ENCODE measurements at places on chromosomes 7 and 10.

- peak; percentile 70 for DNase-seq
These were observed 33.6 kb downstream of the DNMBP start for GRCh38 chr10:99975942-99976809.

DNA sequence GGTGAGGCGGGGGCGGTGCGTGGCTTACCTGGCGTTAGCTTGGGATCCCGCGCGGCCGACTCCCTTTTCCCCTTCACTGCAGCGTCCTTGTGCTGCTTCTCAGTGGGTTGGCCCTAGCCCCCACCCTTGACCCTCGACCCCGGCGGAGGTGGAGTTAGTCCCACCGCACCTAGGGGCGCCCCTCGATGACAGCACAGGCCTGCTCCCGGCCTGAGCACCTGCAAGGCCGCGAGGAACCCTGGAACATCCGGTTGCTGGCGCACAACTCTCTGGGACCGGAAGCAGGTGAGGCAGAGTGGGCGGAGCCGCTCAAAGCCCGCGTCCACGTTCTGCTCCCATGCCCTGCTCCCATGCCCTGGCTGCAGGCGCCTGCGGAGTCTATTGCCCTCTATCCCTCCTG lies 266.9 kb downstream of the USP6NL start:
- DNase-seq, result no peak

DNA sequence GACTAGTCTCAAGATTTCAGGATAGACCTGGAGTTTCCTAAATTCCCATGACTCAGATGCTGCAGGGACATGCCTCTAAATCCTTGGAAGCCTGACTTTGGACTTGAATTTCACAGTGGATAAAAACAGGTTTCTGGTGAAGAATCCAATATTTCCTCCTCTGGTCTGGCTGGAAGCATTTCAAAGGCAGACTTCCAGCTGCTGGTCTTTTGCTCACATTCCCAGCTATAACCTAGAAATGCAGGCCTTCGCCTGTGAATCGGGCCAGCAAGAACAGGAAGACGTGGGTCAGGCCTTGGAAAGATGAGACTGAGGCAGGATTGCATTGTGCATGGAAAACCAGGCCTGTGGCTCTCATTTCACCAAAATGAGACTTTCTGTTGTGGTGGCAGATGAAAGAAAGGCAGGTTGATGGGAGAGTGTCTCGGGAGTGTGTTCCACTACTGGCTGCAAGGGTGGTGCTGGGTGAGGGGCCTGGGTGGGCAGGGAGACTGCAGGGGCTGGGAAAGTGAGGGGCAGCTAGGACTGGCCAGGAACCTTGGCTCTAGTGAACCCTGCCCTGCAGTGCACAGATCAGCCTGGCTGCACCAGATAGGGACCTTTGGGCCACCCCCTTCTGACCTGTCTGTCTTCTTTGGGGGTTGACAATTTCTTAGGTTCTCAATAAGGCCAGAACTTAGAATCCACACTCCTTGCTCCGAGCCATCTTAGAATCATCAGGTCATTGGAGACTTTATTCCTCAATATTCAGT lies 488.8 kb upstream of the MKI67 start:
- no peak for DNase-seq

GRCh38 chr7:6290319-6290741 lies 17.9 kb upstream of the CYTH3 start:
- DNase-seq, result no peak

GRCh38 chr10:43058716-43059335 lies 18.0 kb upstream of the RET start:
- DNase-seq, result no peak

DNA sequence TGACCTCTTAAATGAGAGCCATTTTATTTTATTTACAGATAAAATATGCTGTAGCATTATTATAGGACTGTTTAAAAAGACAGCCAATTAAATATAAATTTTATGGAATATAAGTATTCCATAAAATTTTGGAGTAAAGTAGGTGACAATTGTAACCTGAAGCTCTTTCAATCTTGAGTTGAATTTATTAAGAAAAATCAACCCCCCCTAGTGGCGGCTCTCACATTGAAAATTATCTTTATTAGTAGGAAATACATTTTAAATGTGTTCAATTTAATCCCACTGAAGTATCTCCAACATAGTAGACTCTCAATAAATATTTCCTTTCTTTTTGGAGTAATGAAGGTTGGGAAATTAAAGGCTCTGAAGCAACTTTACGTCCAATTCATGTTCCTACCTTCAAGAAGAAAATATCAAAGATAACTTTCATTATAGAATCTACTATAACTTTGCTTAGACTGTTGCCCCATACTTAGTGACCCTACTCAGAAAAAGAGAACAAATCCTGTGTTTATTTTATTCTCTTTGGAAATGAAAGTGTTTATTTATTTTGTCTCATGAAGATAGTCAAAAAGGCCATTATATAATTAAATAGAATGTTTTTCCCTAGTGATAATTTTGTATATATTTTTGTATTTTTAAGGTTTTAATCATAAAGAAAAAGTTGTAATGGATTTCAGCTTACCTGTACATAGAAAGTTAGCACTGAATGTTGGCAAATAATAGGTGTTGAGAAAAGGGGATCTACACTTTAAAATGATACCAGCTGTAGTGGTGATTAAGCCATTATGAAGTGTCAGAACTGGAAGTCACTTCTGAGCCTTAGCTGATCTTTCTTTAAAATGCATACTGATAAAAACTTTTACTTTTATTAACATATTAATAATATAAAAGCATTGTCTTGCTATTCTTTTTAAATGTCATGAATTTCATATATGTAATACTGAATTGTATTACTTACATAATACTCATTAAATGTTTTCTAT lies 3.3 kb downstream of the AHR start:
- peak; percentile 36 for DNase-seq

- DNase-seq, result no peak
These were observed 327.0 kb downstream of the RNLS start for GRCh38 chr10:88256013-88256680.

GRCh38 chr7:97215556-97215955 lies 98.1 kb downstream of the SDHAF3 start:
- peak; percentile 1 for DNase-seq

GRCh38 chr10:93757136-93757535 lies 600 bp upstream of the LGI1 start:
- no peak for DNase-seq

- peak; percentile 10 for DNase-seq
These were observed 115.4 kb upstream of the ETV1 start for GRCh38 chr7:14104861-14105260.

DNA sequence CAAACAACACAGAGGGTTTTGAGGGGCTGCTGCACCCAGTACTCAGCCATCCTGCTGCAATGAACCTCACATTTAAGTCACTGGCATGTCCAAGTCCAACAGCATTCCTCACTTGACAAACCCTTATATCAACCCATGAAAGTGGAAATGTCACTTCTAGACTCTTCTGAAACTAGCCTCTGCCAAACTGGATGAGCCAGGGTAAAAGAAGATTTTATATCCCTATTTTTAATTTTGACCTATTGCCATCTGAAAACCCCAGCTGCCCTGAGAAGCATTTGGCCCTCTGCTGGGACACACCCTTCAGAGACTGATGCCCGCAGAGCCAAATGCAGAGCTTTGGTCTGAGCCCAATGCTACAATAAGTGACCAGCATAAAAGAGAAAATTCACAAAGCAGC lies 201.1 kb downstream of the ANK3 start:
- DNase-seq, result no peak

- DNase-seq, result no peak
These were observed 51.2 kb upstream of the BMPER start for GRCh38 chr7:33854178-33854577.

DNA sequence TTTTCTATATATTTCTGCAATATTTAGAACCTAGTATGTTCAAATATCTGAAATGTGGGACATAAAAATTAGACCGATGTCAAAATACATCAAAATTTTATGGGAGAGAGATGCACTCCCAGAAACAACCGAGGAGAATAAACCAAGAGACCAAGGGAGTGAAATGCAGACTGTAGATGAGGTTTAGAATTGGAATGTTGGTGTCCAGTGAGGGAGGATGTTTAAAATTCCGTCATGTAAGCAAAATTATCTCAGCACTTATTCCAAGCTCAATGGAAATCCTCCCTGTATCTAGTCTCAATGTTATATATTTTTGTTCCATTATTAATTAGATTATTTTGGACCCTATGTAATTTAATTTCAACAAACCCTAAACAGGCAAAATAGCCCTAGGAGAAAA lies 61.9 kb upstream of the MAGI2 start:
- no peak for DNase-seq

GRCh38 chr7:17948526-17949238 lies 8.4 kb upstream of the SNX13 start:
- no peak for DNase-seq

DNA sequence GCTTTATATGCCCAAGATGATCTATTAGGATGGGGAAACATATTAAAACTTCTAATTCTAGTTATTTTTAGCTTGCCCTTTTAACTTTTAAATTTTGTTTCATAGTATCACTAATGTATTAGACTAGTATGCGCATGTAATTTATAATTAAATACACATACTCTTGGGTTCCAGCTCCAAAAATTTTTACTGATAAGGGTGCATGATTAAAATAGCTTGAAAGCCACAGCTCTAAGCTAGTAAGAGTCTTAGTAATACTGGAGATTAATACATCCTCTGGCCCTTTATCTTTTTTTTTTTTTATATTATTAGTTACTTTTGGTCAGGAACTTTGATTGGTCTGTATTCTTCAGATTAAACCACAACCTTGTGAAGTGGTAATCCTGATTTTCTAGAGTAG lies 53.6 kb downstream of the ATXN7L1 start:
- DNase-seq, result no peak

DNA sequence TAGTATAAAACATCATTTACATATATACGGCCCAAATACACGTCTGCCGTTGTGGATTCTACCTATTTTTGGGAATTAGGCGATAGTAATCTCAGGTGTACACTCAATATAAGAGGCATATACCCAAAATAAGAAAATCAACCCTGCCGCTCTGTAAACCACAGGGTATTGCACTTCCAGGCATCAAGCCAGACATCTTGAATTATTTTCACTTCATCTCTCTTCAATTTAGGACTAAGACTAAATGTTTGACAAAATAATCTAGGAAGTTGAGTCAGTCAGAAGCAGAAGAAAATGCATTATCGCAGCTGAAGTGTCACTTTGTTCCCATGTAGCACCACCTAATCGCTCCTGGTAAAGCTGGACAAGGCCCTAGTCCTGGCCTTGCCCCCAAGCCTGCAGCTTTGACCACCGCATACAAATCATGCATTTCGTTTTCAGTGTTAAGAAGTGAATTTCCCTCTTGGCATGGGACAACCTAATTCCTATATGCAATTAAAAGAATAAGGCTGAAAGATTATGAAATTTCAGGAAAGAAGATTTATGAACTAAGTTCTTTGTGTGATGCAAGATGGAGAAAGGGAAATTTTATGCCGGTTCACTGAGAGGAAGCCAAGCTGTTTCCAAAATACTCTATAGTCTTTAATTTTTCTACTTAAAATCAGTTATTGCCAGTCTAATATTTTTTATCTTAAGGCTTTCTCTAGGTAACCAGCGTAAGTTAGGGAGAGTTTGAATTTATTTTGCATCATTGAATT lies 26.0 kb downstream of the CABCOCO1 start:
- no peak for DNase-seq

DNA sequence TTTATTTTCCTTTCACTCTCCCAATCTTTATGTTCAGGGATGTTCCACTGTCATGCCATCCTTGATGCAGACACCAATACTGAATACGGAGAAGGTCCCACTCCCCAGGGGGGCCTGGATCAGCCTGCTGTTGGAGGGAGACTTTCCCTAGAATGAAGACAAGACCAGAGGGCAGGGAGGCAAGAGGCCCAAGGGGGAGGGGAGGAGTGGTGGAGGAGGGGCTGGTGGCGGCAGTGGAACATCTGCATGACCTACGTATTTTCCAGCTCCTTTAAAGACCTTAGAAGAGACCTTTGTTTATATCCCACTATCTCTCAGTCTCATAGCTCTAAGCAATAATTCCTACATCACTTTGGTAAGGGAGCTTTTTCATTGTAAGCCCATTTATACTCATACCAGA lies 183.0 kb downstream of the HECW1 start:
- DNase-seq, result no peak

GRCh38 chr10:19638182-19638895 lies 177.9 kb upstream of the PLXDC2 start:
- DNase-seq, result no peak

GRCh38 chr7:151416112-151416940 lies 6.5 kb upstream of the WDR86 start:
- no peak for DNase-seq

GRCh38 chr7:47478017-47478344 lies 103.9 kb downstream of the TNS3 start:
- no peak for DNase-seq

GRCh38 chr7:152866125-152866524 lies 106.6 kb downstream of the ACTR3B start:
- no peak for DNase-seq

DNA sequence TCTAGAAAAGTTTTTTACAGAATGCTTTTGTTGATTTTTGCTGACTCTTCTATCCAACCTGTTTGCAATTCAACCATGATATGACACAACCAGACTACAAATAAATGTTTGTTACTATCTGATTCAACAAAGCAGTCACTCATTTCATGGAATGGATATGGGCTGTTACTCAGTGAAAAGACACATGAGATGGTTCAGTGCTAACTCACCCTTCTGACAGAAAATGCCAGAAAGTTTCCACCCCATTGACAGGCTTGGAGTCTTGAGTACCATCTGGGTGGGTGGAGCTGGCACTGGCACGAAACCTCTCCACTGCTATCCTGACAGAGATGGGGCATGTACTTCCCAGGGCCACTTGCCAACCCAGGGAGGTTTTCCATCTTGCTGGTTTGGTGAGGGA lies 39.5 kb downstream of the RBM28 start:
- peak; percentile 19 for DNase-seq

GRCh38 chr10:116470768-116471415 lies 43.2 kb downstream of the PNLIPRP3 start:
- DNase-seq, result peak; percentile 3

DNA sequence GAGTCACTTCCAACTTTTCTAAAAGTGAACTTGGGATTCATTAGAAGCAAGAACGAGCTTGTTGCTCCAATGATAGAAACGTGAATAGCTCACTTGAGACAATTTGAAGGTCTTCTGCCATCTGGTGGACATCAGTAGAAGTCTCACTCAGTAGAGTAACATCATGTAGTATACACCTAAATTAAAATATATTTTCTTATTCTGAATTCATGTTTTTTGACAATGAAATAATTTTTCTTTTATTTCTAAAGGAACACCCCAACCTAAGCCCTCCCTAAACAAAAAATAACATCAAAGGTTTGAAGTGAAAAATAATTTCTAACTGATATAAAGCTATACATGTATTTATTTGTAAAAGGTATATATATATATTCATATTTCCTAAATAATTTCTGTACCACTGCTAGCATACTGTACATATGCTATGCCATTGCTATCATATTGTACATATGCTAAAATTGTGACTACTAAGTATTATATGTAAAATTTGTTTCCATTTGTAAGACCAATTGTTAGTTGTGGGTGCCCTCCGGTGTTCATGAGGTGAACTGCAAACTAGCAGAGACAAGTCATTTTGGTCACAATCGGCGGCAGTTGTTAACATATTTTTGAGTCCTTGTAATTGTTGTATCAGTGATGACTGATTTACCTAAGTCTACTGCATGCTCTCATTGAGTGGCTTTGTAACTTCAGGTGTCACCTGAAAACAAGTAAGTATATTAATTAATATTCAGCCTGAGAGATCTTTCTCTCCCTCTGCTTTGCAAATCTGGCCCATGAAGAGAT lies 121.9 kb downstream of the PTPRZ1 start:
- DNase-seq, result peak; percentile 54
